ENCODE measurements at places on chromosomes 13 and 19. TPM values are rescaled to one million over a fixed set of nuclear protein-coding genes. Genes with fewer than 3 reads are reported as not detected.

MLLT1 gene
- 56.4 TPM for polyA plus RNA-seq

SHISA2 gene
- polyA plus RNA-seq: 39.6 TPM

TEX26 gene
- not detected for polyA plus RNA-seq

OR7D2 gene
- 0.08 TPM for polyA plus RNA-seq

CD33 gene
- 2.7 TPM for polyA plus RNA-seq

SCN1B gene
- 3.2 TPM for polyA plus RNA-seq

PTGER1 gene
- polyA plus RNA-seq: 0.12 TPM
